Stimulated activated CD8-positive, alpha-beta memory T cell treated with anti-CD3 and anti-CD28 coated beads, Interleukin-15, amount 100 ng/mL, for 24 hours (primary cell): ENCODE measurements at places on chromosomes 5 and 9.

DNA sequence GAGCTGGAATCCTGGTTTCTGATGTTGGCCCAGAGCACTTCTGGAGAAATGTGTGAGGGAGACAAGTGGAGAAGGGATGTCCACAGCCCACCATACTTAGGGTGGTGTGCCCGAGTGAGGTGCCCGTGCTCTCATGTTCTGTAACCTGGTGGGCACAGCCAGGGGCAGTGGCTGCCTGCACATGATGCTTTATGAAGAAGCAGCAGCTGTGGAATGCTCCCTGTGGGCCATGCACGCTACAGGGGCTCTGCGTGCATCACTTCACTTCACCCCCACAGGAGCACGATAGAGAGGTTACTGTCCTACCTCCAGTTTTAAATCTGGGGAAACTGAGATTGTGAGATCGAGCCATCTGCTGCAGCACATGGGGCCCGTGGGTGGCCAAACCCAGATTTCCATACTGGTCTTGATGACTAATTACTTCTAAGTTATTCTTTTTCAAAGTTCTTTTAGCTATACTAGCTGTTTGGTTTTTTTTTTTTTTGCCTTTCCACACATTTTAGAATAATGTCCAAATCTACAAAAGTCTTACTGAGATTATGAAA, 441.6 kb downstream of the GADD45G start:
- no peak for DNase-seq

GRCh38 chr9:16309469-16310271, 560.8 kb downstream of the BNC2 start:
- DNase-seq = no peak

- no peak for DNase-seq
Observed at GRCh38 chr9:99998866-99999265, 92.4 kb downstream of the STX17 start.

GRCh38 chr5:88792144-88792840, 90.7 kb downstream of the MEF2C start:
- no peak for DNase-seq

- DNase-seq = no peak
Observed at GRCh38 chr5:174687503-174687902, 36.9 kb upstream of the MSX2 start.

DNA sequence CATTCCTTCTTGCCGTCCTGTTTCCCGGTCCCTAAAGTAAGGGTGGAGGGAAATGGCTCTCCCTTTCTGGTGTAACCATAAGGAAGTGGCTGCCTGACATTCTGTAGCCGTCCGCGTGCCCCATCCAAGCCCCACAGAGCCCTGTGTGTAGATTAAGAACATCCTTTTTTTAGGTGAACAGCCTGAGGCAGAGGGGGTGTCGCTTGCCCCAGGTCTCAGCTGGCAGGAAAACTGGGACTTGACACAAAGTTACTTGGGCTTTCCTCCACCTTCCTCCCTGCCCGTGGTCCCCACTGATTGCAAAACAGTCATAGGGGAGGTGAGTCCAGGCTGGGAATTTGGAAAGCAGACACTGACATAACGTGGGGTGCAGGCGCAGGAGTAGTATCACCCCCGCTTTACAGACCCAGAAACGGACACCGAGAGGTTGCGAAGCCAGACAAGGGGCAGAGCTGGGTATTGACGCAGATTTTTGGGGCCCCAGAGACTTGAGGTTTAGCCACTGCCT, 22.8 kb downstream of the C9orf50 start:
- no peak for DNase-seq

DNA sequence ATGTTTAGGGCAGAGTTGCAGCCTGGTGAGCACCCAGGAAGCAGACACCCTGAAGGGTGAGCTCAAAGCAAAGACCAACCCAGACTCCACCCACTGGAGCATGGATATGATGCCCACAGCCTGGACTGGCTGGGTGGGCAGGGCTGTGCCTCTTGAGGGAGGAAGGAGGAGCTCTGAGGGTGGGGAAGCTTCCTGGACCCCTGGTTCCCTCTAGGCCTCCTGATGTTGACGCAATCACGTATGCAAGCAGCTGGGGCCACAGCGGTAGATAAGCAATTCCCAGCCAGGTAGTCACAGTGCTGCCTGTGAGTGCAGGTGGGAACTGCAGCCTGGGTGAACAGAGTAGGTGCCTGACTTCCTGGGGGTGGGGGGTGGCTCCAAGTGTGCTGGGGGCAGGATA, 271.5 kb downstream of the CDK5RAP2 start:
- no peak for DNase-seq

DNA sequence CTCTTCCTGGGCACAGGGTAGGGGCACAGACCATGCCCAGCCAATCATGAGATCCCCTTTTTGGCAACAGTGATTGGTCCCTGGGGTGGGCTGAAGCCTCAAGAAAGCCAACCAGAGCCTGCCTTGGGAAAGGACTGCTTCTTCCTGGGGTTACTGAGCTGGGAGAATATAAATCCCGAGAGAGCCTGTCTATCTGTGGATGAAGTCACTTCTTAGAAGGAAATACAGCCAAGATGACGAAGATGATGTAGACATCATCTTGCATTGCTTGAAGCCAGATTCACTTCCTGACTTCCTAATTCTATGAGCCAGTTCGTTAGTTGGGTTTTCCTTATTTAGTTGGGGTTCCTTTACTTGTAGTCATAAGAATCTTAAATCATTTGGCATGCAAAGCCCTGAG, 50.1 kb upstream of the PWWP2A start:
- no peak for DNase-seq

DNA sequence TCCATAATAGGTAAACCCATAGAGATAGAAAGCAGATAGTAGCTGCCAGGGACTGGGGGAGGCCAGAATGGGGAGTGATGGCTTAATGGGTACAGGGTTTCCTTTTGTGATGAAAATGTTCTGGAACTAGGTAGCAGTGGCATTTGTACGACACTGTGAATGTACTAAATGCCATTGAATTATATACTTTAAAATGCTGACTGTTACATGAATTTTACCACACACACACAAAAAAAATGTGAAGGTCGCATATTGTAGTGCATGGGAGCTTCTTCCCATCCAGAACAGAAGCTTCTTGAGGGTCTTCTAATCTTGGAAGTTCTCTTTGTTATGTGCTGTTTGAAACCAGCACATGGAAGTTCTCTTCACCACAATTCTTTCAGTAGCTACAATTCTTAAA, 19.9 kb upstream of the ANP32B start:
- DNase-seq = no peak

GRCh38 chr5:50711280-50711679, 44.8 kb downstream of the PARP8 start:
- no peak for DNase-seq

- no peak for DNase-seq
Observed at GRCh38 chr5:176810687-176811501, 535 bp downstream of the UNC5A start.

DNA sequence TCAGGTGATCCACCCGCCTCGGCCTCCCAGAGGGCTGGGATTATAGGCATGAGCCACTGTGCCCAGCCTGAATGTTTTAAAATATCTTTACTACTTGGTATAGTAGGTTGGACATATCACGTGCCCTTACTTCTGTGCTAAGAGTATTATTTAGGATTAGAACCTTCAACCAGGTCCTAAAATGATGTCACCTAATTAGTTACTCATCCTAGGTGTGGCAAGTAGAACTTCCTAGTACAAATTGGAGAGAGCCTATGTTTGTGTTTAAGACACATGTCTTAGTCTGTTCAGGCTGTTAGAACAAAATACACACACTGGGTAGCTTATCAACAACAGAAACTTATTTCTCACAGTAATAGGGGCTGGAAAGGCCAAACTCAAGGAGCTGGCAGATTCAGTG, 51.5 kb downstream of the ZFAND5 start:
- DNase-seq = no peak

DNA sequence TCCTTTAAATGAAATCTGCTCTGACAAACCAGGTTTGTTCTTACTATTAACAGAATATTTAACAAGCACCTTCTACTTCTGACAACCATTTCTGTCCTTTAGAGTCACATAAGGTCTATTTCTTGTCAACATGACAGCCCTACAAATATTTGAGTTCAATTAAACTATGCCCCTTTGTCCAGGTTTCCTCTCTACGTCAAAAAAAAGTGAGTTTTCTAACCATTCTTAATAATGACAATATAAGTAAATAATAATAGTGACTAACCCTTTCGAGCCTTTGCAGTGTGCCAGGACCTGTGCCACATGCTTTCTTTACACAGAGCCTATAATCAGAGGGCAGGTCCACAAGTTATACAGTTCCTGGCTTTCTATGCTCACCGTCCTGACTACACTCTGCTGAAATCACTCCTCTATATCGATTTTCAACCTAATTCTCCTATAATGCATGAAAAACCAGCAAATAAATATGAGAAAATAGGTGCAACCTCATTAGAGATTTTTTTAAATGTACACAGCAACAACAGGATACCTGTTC, 115.0 kb downstream of the CDK5RAP2 start:
- DNase-seq = no peak

- no peak for DNase-seq
Observed at GRCh38 chr9:22010866-22011625, 1.9 kb upstream of the CDKN2B start.

DNA sequence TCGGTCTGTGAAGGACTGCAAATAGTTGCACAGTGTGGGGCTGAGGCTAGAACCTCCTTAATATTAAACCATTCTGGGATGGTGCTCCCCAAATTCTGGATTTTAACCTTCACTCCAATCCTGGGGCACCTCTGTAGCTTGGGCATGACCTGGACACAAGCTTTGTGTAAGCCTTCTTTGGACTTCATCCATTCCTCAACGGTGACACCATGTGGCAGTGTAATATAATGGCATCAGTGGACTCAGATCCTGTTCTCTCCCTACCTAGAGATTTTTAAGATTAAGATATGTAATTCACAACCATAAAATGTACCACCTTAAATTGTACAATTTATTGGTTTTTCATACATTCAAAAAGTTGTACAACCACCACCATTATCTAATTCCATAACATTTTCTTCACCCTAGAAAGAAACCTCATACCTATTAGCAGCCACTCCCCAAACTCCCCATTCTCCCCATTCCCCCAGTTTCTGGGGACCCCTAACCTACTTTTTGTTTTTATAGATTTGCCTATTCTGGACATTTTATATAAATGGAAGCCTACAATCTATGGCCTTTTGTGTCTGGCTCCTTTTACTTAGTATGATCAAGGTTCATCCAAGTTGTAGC, 4.8 kb upstream of the PLGRKT start:
- DNase-seq = no peak
